ENCODE measurements at places on chromosomes 12 and 14. TPM values are rescaled to one million over a fixed set of nuclear protein-coding genes. Genes with fewer than 3 reads are reported as not detected.

Gene TMEM233
- total RNA-seq: 0.25 TPM

Gene MMP17
- total RNA-seq: 3.3 TPM

Gene UBE3B
- total RNA-seq: 26.0 TPM

Gene NPFF
- total RNA-seq: 1.5 TPM

Gene SMCO2
- not detected for total RNA-seq

Gene GYS2
- not detected for total RNA-seq

Gene KRT80
- total RNA-seq: 14.8 TPM

Gene GALNT6
- total RNA-seq: 57.5 TPM

Gene LRP1
- 24.0 TPM for total RNA-seq

Gene CACNA2D4
- 1.6 TPM for total RNA-seq

All from mesangial cell (primary cell).